ENCODE measurements at places on chromosomes 6 and 20.

DNA sequence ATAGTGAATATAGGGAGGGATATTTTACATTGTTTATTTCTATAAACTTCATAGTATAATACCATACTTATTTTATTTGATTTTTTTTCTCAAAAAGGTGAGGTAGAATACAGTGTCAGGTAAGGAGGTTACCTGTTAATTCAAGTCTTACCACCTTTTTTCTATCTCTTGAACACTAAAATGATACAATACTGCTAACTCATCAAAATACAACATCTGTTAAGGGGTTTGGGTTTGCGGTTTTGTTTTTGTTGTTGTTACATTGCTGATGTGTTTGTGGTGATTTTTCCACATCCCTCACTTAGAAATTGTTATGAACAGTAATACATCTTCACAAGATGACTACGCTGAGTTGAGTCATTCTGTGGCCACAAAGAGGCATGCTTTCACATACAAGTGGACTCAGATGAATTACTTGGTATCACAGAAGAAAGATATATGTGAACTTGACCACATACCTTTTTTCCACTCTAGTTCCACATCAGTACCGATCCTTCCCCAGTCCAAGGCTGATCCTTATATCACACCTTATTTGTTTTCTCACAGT is 139.4 kb upstream of the ID4 start:
- DNase-seq: no peak

DNA sequence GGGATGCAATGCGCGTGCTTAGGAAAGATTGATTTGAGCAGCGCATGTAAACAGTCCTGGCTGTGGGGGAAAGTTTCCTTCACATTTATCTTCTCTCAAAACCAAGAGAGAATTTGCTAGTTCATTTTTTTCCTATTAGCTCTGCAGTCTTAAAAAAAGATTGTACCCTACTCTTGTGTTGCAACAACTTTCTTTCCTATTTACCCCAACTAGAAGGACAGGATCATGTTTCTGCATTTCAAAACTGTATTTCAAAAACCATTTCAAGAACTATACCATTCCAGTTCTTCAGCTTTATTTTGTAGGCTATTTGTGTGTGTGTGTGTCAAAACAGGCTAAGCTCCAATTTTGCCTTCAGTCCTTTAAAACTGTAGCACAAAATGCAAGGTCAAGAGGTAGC is 473.1 kb downstream of the KIF16B start:
- DNase-seq: no peak

DNA sequence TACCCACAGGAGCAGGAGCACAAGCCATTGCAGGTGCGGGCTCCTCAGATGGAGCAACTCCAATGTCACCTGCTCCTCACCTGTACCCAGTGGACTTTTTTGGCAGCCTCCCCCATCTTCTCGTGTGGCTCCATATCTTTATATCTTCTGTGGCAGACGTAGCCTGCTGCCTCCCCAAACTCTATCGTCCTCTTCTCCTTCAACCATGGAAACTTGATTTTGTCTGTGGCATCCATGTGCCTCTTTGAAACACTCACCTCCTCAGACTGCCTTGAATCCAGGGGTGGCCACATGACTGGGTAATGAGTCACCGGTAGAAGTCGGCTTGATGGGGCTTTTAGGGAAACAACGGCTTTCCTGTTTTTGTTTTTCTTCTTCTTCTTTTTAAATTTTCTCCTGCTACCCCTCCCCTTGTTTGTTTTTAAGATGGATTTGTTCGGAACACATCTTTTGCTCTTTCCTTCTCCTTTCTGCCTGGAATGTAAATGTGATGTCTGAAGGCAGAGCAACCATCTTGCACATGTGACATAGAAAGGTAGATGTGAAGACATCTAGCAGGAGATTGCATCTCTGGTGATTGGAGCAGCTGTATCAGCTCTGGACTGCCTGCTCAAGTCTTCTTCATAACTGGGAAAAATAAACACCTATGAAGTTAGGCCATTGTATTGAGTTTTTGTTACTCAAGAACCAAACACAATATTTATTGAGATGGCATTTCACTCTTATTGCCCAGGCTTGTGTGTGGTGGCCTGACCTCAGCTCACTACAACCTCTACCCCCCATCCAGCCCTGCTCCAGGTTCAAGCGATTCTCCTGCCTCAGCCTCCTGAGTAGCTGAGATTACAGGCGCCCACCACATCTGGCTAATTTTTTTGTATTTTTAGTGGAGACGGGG is 69.9 kb upstream of the DDR1 start:
- DNase-seq: peak; percentile 41

DNA sequence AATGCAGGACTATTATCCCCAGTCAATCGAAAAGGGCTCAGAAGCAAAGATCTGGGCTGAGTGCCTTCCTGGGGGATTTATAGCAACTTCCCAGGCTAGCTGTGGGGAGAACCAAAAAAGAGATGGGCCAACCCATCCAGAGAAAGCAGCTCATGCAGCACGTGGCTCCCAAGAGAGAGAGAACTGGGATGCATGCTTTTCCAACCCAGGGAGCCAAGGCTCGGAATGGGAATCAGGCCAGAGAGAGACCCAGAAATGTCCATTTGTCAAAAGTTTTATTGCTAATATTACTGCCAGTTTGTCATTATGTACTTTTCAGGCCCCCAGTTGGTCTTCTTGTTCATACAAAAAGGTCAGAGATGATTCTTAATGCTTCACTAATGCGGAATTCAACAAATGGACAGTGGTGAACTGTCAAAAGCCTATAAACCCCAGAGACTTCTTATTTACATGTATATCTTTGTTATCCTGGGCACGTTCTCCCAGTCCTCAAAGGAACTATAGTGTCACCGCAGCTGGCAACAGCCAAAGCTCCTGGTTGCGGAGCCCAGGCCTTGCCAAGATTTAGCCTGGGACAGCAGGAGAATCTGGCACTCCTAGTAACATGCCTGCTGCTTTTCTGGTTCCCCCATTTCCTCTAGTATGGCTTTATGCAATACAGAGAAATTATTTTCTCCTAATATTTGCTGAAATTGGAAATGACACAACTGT is 139.1 kb upstream of the POU3F2 start:
- DNase-seq: no peak

DNA sequence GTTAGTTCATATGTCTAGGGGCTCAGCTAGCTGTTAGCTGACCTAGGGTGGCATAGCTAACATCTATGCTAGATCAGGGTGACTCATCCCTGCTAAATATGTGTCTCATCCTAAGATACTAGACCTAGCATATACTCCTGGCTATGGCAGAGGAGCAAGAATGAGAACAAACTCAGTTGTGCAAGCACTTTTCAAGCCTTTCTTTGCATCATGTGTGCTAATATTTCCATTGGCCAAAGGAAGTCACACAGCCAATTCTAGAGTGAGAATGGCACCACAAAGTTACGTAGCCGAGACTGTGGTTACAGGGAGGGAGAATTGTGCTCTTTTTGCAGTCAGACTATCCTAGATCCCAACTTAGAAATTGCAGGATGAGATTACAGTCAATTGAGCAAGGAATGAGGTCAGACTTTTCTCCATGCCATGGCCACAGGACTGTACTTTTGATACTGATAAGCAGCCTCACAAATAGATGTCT is 78.7 kb downstream of the PLCB4 start:
- peak; percentile 45 for DNase-seq

- DNase-seq: no peak
Observed at GRCh38 chr6:160273196-160273595, 14.6 kb upstream of the SLC22A2 start.

DNA sequence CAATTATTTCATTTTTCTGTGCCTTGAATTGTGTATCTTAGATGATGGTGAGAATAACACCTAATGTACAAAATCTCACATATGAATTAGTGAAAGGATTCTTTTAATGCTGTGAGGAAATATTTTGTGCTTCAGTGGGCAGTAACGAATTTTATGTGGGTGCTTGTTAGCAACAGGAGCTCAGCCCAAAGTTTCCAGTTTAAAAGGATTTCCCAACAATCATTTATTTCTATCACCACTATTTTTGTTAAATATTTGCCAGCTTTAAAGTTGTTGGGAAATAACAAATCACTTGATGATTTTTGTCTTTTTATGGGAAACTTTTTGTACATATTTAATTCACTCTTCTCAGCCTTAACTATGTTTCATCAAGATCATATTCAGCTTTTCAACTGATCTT is 111.8 kb downstream of the QKI start:
- DNase-seq: no peak

GRCh38 chr20:54129350-54129749 is 44.4 kb downstream of the CYP24A1 start:
- no peak for DNase-seq

DNA sequence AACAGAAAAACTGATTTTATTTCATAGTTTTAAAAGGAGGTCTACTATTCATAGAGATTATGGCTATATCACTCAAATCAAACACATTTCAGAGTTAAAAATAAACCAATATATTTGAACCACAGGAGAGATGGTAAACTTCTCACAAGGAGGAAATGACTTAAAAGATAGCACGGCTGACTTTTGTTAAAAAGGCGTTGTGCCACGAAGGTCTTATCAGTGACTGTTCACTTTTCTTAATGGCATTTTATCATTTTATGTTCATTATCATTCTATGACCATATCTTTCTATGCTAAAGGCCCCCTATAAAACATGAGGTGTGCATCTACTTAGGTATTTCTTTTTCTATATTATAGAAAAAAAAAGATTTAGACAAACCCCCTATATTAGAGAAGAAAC is 19.6 kb downstream of the ELOVL4 start:
- DNase-seq: no peak

DNA sequence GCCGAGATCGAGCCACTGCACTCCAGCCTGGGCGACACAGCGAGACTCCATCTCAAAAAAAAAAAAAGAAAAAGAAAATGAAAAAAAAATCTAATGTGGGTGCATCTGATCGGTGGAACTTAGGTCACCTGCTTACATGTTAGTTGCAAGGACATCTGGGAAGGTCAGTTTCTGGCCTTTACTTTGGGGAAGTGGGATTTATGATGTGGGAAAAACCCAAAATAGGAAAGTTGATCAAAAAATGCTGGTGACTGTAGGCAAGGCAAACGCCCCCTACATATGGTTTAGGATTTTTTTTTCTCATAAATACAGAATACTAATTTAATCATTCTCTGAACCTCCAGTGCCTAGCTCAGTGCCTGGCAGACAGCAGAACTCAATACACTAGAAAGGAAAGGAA is 69.2 kb upstream of the PIM1 start:
- no peak for DNase-seq

GRCh38 chr6:148459238-148459637 is 116.6 kb downstream of the SASH1 start:
- no peak for DNase-seq

DNA sequence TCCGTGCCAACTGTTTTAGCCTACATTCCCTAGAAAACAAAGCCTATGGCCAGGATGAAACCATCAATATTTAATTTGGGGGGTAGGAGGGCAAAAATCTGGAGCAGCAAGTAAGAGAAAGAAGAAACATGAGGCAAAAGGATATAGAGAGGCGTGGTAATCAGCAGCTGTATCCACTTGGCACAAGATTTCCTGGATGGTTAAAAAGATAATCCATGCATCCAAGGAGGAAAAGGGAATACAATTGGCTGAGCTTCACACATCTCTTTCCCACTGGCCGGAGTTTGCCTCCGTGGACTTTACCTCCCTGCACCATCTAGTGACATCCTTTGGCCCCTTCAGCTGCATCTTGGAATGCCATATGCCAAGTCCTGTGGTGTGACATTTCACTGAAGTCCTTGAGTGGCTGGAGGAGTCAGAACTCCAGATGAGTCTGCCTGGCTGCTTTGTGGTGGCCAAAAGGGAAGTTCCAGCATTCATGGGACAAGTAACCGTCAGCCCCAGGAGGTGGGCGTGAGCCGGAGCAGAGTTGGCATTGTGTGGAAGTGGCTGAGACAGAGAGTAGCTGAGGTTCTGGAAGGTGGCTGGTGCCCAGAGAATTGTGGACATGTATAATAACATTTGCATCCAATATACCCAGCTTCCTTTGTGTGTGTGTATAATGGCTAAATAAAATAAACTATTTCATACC is 13.7 kb upstream of the TMX4 start:
- DNase-seq: no peak
